ENCODE measurements at places on chromosomes 3 and 15.

- no peak for DNase-seq
These were observed 423.0 kb upstream of the TPM1 start for GRCh38 chr15:62619526-62619925.

- no peak for DNase-seq
These were observed 166.3 kb downstream of the GREM1 start for GRCh38 chr15:32884146-32884545.

GRCh38 chr3:77906102-77906709 lies 866.3 kb downstream of the ROBO2 start:
- no peak for DNase-seq

DNA sequence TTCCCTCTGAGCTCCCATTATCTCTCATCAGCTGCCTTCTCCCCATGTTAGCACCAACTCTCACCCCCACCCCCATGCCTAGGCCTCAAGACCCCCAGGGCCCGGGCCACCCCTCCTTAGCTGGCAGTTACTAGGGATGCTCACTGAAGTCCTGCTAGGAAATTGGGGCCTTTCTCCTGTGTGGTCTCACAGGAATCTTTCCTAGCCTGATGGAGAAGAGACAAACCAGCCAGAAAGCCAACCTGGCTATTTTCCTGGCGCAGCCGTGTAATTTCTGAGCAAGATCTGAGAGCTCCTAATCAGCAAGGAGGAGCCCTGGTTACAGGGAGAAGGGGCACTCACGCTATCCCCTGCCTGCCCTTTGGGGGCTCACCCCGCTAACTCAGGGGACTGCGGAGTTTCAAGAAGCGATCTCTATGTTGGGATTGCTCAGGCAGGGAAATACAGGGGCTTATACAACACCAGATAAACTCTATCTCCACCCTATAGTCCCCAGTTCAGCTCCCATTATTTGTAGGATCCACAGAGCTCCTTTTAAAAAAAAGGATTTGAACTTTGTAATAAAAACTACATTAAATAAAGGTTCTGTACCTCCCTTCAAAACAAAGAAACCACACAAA lies 25.2 kb downstream of the NR2F2 start:
- DNase-seq: no peak

DNA sequence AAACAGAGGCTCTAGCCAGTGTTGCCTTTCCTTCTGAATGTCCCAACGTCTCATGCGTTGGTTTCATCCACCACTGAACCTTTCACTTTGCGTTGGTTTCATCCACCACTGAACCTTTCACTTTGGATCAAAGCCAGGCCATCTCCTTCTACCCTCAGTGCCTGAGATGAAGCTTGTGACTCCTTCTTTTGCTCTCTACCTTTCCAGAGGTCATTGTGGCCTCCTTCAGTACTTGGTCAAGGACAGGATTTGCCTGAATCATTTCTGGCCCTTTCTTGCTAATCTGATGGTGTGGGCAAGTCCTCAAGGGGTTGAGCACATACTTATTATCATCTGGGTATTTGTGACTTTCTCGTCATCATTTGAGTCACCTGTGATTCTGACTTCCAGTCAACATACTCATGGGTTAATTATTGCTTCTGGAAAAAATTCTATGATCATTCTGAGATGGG lies 50.0 kb downstream of the SELENOT start:
- DNase-seq: no peak

DNA sequence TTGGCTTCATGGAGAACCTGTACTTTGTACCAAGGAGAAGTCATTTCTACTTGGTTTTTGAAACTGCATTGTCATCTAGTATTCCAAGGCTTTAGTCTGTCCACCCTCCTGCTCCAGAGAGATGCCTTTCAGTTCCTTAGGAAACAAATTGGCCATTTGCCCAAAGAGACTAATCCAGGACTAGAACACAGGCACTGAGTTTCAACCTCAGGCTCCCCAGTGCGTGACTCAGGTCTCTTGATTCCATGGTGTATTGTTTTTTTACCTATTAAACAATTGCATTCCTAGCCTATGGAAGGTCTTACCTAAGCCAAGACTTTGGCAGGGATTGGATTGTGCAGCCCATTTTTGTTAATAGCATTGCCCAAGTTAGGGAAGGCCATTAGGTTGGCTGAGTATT lies 214.8 kb upstream of the CTDSPL start:
- no peak for DNase-seq

DNA sequence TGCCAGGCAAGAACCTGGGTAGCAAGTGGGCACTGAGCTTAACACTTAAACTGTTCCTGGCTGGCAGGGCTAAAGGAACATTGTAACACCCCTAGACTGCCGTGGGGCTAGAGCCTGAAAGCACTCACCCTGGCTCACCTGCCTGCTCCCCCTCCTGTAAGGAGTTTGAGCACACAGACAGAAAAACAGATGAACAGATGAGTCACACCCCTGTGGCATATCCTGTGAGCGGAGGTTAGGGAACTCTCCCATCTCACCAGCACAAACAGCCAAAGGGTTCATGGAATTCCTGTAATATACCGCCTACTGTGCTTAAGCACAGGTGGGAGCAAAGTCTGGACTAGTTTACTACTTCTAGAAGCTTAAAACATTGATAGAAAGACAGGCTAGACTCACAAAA lies 300.1 kb downstream of the ROBO1 start:
- DNase-seq: no peak

DNA sequence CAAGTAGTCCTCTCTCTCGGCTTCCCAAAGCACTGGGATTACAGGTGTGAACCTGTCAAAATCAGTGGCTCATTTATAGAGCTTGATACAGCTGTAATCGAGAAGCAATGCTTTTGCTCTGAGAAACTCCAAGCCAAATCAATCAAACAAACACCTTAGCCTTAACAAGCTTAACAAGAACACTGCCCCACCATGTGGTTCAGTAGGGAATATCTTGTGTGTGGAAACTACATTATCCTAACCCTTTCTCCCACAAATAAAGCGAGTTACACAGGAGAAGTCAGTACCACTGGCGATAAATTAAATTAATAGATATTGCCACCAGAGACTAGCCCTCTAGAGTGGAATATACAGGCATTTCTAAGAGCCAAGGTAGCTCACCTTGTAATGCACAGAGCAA lies 13.9 kb downstream of the CDAN1 start:
- no peak for DNase-seq

DNA sequence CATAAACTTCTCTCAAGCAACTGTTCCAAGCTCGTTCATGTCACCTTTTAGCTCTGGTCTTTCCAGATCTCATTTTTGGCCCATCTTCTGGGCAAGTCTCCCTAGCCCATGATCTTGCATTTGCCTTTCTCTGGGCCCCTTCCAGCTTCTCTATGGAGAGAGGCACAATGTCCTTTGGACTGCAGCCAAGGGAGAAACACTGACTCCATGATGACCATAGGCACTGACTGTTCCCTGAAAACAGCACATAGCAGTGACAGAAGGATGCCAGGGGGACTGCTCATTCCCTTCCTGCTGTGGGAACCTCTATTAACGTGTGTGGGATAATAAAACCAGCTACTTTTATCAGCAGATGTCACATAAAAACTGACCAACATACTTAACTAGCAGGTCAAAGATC lies 60.3 kb downstream of the STRIT1 start:
- DNase-seq: no peak

- no peak for DNase-seq
These were observed 42.3 kb upstream of the VGLL3 start for GRCh38 chr3:87033205-87033604.

GRCh38 chr3:87000940-87001339 lies 10.0 kb upstream of the VGLL3 start:
- DNase-seq: no peak

DNA sequence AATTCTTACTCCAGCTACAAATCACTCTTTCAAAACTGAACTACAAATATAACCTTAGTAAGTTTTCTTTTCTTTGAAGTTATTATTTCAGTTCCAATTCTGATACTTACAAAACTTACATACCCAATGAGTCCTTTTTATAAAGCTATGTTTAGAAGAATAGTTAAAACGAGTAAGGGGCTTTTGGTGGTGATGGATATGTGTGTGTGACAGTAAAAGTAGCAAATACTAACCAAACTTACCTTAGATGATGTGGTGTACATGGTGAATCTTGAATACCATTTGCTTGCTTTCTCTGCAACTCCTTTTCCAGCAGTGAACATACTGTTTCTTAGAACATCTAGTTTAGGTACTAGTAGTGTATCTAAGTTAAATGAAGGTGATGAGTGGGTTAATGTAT lies 68.4 kb downstream of the SLC24A1 start:
- DNase-seq: no peak

GRCh38 chr3:53215816-53216215 lies 40.0 kb downstream of the TKT start:
- DNase-seq: no peak

GRCh38 chr3:53550005-53550620 lies 55.7 kb downstream of the CACNA1D start:
- DNase-seq: no peak

GRCh38 chr3:36409862-36410261 lies 29.6 kb downstream of the STAC start:
- no peak for DNase-seq

DNA sequence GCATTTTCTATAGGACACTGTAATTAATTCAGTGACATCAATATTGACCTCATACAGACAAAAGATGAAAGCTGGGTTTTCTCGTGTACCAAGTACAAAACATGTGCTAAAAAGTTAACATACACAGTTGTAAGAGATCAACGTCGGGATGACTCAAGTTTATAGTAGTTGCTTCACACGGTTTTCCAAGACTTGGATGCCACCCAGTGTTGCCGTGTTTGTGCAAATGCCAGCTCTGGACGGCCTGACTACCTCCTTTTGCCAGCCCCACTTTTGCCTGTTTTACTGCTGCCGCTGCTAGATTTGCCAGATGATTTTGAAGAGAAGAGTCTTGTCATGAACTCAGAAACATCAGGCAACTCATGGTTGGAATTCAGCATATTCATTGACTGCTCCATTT lies 17.6 kb downstream of the EMC7 start:
- no peak for DNase-seq

GRCh38 chr15:31254431-31255175 lies 72.0 kb upstream of the KLF13 start:
- DNase-seq: no peak

DNA sequence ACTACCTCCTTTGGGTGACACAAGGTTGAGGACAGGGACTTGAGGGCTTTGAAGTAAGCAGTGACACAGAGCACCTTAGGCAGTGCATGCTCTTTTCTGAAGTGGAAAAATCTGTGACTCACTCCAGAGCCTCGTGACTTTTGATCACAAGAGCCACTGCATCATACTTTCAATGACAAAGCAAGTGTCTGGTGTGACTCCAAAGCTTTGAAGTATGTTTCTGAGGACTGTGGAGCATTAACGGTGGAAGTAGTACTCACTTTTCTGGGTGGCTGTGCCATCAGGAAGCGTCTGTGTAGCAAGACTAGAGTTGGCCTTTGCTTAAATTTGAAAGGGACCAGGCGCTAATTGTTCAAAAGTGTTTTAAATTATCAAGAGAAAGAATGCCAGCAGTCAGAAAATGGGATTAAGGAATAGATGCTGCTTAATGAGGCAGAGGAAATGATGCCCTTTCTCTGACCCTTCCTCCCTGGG lies 210.7 kb upstream of the TRIM42 start:
- no peak for DNase-seq

GRCh38 chr3:9689757-9690156 lies 13.9 kb upstream of the CPNE9 start:
- no peak for DNase-seq

DNA sequence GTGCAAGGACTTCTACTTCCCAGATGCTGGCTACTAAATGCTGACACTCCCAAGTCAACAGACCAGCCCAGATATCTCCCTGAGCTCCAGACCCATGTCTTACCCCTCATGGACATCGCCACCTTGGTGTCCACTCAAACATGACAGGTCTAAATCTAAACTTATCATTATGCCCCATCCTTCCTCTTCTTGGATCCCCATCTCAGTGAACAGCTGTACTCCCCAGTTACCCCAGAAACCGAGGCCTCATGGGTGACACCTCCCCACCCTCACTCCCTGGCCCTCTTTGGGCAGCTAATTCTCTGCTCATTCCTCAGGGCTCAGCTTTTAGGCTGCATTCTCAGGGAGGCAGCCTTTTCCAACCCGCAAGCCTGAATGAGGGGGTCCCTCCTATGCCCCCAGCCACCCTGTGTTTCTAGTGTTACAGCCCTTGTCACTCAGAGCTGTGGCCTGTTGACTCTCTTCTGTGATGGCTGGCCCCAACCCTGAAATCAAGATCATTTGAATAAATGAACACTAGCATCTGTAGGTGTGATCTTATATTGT lies 5.4 kb downstream of the EHD4 start:
- no peak for DNase-seq

GRCh38 chr3:38003371-38003816 lies 12.8 kb downstream of the VILL start:
- DNase-seq: peak; percentile 28

DNA sequence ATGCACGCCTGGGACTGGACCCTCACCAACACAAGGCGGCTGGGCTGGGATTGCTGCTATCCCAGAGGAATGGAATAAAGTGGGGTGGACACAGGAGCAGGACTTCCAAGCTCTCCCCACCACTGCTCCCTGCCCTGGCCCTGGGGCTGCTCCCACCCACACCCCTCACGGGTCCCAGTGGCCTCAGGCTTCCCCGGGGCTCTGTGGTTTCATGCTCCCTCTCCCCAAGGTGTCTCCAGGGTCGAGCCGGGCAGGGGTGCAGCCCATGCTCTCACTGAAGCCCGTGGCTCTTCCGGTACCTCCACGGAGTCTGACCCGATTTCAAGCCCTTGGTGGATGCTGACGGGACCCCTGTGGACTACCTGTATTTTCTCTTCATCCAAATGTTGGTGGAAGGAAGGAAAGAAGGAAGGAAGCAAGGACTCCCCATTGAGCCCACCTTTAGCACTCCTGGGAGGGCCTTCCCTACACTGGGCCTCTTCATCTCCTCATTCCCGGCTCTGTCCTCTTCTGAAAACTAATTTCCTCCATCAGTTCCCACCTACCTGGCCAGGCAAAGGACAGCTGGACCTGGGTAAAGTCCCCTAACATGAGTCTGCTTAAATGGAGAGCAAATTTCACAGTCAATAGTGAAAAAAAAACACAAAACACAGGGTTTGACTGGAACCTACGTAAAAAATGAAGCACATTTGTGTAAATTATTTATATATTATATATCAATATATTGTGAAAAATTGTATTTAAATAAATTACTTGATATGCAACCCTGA lies 44.0 kb upstream of the PCSK6 start:
- DNase-seq: no peak

- no peak for DNase-seq
These were observed 11.8 kb upstream of the ARL8B start for GRCh38 chr3:5110337-5110736.

DNA sequence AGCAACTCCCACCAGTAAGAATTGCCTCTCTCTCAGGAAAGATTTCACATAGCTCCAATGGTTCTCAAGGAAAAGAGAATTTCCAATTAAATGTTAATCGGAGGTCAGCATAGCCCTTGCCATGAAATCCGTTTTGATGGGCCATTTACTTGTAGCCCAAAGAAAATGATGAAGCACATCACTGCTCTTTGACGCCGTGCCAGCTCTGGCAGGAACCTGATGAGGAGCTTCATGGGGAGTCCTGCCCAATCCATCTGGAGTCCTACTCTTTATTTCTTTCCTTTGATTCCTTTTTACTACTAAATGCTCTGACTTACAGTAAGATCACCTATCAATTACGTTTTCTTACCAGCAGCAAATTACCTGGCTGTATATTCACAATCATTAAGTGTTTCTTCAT lies 84.7 kb downstream of the FGF12 start:
- DNase-seq: no peak
